ENCODE measurements at places on chromosomes 4 and X.

- no peak for DNase-seq
These were observed 224.3 kb downstream of the ANK2 start for GRCh38 chr4:113273721-113274220.

GRCh38 chrX:52262195-52262546 lies 77.5 kb downstream of the MAGED4 start:
- no peak for DNase-seq

DNA sequence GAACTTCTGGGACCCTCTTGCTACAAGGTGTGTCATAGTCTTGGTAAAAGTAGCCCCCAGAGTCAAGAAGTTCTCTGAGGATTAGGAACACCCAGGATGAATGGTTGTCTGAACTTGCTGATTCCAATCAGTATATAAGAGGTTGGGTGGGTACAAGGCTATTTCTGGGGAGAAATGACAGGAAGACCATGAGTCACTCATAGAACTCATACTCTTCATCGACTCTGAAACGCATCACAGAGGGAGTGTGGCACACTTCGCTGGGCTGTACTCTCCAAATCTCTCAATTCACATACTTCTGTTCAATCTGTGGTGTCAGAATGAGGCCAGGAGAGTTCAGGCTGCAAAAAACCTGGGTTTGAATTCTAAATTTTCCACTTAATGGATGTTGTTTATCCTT lies 193.2 kb upstream of the LEF1 start:
- DNase-seq: no peak

DNA sequence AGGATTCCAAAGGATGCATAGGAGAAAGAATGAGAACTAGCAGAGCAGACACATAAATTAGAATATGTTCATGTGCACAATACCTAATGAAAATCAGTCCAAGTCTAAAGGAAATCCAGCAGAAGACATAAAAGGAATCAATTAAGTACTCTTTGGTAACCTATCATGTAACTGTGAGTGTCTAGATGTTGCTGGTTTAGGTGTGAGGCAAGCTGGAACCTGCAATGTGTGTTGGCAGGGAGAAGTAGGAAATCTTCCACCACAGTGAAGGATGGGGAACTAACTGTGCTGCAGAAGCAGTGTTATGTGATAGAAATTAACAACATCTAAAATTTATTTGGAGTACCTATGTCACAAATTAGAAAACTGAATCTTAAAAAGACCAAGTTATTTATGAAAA lies 330.8 kb upstream of the DKK2 start:
- DNase-seq: no peak

DNA sequence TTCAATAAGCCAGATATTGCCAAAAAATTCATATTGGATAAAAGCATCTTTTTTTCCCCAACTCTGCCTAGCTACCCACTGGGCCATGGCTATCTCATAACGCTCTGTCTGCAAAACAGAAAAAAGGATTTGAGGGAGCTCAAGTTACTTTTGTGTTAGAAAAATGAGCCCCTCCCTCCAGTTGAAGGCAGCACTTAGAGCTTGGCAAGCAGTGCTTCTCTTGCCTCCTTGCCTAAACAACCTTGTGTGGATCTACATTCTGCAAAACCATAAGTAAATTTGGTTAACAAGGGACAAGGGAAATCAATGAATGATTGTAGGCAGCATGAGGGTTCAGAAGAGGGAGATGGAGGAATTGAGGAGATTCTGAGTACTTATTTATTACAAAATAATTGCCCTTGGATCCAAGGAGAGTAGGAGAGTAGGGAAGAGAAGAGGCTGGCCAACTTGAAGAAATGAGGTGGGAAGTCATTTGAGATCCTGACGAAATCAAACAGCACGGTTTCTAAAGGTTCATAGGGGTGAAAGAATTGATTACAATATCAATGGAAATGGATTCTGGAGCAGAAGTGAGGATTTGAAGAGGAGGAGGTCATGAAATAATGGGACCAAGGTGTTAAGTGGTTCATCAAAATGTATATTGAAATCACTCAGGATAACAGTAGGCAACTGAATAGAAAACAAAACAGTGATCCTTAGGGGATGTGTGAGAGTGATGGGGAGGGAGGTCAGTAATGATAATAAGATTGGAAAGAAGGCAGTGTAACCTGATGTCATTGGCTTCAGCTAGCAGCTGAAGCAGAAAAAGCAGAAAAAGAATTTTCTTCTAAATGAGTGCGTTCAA lies 434.8 kb upstream of the IGFBP7 start:
- DNase-seq: no peak

- no peak for DNase-seq
These were observed 103.0 kb downstream of the PPEF1 start for GRCh38 chrX:18810416-18810815.

DNA sequence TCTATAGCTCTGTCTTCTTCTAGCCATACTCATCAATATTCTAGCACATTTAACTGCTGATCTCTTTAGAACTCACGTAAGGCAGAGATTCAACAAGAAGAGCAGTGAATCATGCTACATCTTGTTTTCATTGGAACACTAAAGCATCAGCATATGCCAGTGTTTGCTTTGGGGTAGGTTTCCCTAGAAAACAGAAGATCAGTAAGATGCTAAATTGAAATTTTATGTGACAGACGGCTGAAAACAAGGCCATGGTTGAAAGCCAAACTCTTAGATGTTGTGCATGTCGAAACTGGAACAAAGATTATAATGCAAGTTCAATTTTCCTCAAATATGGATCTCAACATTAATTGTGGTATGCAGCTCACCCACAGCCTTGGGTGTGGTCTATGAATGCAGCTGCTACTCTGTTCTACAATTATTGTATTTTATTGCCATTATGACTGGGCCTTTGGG lies 107.6 kb downstream of the PDLIM5 start:
- no peak for DNase-seq

GRCh38 chrX:44784241-44784640 lies 59.6 kb upstream of the DUSP21 start:
- DNase-seq: no peak

GRCh38 chr4:122810669-122811068 lies 16.0 kb upstream of the FGF2 start:
- no peak for DNase-seq

GRCh38 chr4:104615496-104615895 lies 120.8 kb upstream of the CXXC4 start:
- DNase-seq: no peak

- DNase-seq: no peak
These were observed 571.1 kb upstream of the DIPK2B start for GRCh38 chrX:45771560-45772340.

DNA sequence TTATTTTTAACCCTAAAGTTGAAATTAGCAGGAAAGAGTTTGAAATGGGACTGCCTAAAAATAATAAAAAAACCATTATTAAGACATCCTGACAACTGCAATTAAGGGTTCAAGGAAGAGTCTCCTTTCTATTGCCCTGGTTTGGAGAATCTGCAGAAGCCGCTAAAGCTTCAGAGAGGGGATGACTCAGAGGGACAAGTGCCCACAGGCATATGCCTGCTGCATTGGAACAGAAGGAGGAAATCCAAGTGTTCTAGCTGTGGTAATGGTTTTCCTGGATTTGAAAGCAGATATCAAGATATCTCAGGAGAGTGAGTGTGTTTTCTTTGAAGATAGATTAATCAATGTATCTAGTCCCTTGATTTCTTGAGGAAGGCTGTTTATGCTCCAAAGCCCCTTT lies 235.1 kb upstream of the TAPT1 start:
- DNase-seq: no peak

DNA sequence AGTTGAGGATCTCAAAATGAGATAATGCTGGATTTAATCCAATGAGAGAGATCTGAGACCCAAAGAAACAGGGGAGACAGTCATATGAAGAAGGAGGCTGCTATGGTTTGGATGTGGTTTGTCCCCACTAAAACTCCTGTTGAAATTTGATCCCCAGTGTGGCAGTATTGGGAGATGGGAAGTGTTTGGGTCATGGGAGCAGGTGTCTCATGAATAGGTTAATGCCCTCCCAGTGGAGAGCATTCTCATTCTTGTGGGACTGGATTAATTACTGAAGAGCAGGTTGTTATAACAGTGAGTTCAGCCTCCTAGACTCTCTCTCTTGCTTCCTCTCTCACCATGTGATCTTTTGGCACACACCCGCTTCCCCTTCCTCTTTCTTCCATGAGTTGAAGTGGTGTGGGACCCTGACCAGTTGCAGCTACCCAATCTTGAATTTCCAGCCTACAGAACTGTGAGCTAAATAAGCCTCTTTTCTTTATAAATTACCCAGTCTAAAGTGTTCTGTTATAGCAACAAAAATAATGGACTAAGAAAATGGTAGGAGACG lies 70.3 kb downstream of the PPEF2 start:
- DNase-seq: no peak

- DNase-seq: no peak
These were observed 25.1 kb downstream of the ADH7 start for GRCh38 chr4:99410075-99410474.

DNA sequence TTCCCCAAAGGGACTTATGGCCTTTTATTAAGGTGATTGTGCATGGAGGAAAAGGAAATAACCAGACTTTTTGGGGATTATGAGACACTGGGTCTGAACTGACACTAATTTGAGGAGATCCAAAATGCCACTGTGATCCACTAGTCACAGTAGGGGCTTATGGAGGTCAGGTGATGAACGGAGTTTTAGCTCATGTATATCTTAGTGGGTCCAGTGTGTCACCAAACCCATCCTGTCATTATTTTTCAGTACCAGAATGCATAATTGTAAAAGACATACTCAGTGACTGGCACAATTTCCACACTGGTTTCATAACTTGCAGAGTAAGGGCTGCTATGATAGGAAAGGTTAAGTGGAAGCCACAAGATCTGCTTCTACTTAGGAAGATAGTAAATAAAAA lies 131.3 kb downstream of the RTL3 start:
- DNase-seq: no peak

DNA sequence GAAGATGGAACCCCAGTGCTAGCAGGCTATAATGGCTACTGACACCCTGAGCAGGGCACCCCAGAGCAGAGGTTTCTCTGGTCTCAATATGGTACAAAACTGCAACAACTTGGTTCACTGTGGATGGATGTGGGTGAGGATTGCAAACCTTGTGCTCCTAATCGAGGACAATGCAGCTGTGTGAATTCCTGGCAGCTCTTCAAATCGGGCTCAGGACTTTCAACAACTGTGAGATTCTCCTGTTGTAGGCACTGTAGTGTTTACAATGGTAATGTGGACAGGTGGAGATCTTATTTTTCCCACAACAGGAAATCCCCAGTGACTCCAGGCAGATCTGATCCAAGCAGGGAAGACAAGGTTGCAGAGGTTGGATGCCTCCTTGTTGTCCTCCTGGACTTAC lies 101.5 kb downstream of the RCHY1 start:
- no peak for DNase-seq

GRCh38 chr4:845836-846251 lies 19.9 kb upstream of the CPLX1 start:
- DNase-seq: no peak

- no peak for DNase-seq
These were observed 26.2 kb upstream of the TMPRSS11D start for GRCh38 chr4:67909905-67910584.

DNA sequence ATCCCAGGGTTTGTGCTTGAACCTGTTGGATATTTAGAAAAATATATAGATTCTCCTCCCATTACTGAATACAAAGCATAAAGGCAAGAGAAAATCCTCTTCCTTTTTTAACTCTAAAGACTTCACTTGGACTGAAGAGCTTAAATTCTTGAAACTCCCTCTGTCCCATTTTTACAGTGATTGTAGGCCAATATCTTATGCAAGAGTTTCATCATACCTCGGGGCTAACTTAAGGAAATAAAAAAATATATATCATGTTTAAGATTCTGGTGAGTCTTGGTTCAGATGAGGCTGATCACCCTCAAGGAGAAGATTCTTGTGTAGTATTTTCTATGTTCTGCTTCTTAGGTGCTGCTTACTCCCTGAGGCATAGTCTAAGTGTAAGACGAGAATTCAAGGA lies 1449.6 kb downstream of the C4orf33 start:
- DNase-seq: no peak

- DNase-seq: no peak
These were observed 57.7 kb downstream of the WFS1 start for GRCh38 chr4:6327220-6327917.

DNA sequence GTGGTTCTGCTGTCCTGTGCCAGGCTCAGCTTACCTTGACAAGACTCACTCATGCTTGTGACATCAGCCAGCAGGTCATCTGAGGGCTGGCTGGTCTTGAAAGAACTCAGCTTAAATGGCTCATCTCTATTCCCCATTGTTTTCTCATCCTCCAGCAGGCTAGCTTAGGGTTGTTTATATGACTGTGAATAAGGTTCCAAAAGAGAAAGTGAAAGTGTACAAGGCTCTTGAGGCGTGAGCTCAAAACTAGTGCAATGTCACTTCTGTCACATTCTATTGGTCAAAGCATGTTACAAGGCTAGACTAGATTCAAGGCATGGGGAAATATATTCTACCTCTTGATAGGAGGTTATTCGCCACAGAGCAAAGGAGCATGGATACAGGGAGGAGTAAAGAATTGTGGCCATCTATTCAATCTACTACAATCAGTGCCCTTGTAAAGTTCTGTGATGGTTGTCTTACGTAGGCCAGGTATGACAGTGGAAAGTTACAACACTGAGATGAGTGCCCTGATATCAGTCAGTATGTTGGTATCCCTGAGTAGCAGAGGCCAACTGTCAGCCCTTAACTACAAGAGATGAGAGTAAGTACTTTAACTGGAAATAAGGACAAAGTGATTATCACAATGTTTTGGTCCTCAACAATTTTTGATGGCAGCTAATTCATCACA lies 19.8 kb upstream of the TMLHE start:
- no peak for DNase-seq

DNA sequence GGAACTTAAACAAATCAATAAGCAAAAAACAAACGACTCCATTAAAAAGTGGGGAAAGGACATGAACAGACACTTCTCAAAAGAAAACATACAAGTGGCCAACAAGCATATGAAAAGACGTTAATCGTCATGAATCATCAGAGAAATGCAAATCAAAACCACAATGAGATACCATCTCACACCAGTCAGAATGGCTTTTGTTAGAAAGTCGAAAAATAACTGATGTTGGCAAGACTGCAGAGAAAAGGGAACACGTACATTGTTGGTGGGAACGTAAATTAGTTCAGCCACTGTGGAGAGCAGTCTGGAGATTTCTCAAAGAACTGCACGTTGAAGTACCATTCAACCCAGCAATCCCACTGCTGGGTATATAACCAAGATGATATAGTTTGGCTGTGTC lies 23.7 kb downstream of the NEUROG2 start:
- no peak for DNase-seq

GRCh38 chrX:108130889-108131288 lies 39.3 kb downstream of the ATG4A start:
- no peak for DNase-seq

GRCh38 chr4:1446502-1447386 lies 40.5 kb upstream of the NKX1-1 start:
- DNase-seq: no peak

DNA sequence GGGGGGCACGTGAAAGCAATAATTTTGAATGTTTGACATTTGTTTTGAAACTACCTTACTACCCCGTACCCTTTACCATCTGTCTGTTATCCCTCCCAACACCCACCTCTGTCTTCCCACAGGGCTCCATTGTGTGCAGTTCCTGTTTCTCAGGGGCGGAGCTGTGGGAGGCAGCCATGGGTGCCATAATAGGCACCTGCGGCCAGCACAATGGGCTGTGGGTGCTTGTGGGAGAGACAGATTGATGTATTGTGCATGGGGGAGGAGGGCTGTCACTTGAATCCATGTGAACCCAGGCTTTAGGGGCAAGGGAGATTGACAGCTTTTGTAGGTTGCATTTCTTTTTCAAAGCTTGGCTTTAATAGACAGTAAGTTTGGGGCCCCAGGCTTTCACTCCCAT lies 122.6 kb upstream of the CXorf66 start:
- DNase-seq: no peak
